AML-193 (cell line): ENCODE measurements at places on chromosomes 1 and 21.
A peak's percentile ranks its signal among the peaks of the same experiment; 100 is the strongest.

GRCh38 chr1:34930702-34931071 lies 1.2 kb upstream of the DLGAP3 start:
- DNase-seq = no peak

DNA sequence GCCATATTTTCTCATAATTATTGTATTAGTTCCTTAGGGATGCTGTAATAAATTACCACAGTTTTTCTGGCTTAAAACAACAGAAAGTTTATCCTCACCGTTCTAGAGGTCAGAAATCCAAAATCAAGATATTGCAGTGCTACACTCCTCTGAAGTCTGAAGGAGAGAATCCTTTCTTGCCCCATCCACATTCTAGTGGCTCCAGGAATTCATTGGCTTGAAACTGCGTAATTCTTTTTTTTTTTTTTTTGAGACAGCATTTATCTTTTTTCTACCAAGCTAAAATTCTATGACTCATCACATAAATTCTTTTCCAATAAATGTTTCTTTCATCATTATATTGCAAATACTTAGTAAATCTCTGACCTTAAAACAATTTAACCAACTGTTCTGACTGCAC lies 451.0 kb upstream of the RGS18 start:
- no peak for DNase-seq

DNA sequence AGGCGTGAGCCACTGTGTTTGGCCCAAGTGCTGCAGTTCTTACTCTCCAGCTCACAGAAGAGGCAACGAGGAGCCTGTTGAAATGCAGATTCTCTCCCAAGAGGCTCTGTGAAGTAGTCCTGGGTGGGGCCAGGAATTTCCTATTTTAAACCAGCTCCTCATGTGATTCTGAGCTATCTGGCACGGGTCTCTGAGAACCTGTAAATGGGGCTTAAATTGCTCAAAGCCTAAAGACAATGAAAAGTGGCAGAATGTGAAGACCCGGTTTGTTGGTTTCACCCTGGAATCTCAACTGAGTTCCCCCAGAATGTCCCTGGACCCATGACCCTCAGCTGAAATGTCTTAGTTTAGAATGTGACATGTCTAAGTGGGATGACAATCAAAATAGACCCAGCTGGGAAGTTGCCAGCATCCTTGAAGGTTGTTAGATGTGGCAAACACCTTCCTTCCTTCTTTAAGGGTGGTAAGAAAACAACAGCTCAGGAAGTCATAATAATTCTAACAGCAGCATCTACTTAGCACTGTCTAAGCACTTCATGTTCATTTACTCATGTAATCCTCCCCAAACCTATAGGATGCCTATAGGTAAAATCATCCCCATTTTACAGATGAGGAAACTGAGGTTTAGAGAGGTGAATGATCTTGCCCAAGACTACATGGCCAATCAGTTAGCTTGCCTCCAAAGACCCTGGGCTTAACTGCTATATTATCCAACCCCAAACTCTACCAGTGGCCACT lies 20.9 kb upstream of the ATP5PO start:
- DNase-seq = peak; percentile 22

DNA sequence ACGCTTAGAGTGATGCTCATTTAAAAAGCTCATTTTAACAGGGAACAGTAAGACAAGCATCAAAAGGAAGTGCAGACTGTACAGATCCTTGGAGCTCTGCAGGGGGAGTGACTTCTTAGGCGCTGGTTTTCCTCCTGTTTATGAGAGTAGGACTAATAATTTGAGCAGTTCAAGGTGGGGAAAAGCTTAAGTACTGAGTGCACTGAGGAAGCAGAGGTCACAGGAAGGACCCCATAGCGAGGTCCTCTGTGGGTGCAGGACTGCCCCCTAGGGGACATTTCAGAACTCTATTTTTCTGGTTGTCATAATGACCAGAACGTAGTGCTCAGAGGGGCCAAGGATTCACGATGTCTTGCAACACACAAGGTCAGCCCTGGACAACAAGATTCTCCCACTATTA lies 112.1 kb downstream of the HLCS start:
- peak; percentile 16 for DNase-seq

GRCh38 chr21:19995253-19995652 lies 1003.0 kb upstream of the NCAM2 start:
- DNase-seq = no peak

DNA sequence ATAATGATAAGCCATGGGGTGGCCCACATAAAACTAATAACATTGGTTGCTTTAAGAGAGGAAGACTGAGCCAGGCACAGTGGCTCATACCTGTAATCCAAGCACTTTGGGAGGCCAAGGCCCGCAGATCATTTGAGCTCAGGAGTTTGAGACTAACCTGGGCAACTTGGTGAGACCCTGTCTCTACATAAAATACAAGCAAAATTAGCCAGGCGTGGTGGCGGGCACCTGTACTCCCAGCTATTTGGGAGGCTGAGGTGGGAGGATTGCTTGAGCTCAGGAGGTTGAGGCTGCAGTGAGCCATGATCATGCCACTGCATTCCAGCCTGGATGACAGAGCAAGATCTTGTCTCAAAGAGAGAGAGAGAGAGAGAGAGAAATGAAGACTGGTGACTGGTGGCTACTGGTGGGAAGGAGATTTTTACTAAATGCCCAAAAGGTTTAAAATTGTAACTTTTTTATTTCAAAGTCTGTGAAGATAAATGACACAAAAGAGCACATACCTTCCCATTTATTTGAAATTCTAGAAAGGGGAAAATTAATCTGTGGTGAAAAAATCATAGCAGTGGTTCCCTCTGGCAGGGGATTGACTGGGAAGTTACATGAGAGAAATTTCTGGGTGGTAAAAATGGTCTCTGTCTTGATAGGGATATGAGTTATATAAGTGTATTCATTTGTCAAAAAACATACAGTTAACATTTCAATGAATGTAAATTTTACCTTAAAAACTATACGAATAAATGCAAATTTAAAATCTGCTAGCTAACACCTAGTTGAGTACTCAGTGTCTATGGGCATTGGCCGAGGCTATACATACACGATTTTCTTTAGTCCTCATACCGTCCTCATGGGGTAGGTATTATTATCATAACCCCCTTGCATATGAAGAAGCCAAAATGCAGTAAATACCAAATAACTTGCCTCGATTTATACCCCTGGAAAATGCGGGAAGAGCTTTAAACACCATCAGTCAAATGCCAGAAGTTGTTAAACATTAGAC lies 2.2 kb upstream of the NBPF1 start:
- DNase-seq = no peak

DNA sequence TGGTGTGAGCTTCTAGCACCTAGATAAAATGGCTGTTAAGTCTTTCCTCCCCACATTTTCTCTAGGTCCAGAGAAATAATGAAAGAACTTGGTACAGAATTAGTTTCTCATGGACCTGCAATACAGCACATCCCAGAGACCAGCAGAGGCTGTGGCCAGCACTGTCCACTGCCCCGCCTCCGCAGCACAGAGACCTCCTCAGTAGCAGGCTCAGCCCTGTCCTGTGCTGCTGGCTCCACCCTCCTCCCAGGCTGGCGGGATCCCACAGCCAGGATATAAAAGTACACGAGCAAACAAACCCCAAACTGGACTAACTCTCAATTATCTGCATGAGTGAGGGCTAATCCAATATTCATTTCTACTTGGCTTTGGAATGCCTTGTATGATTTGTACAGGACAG lies 401.5 kb downstream of the RPS6KC1 start:
- DNase-seq = no peak

- DNase-seq = no peak
Measured at GRCh38 chr1:182794091-182794490, 4.5 kb downstream of the NPL start.

- no peak for DNase-seq
Measured at GRCh38 chr1:154418062-154418921, 13.1 kb downstream of the IL6R start.

DNA sequence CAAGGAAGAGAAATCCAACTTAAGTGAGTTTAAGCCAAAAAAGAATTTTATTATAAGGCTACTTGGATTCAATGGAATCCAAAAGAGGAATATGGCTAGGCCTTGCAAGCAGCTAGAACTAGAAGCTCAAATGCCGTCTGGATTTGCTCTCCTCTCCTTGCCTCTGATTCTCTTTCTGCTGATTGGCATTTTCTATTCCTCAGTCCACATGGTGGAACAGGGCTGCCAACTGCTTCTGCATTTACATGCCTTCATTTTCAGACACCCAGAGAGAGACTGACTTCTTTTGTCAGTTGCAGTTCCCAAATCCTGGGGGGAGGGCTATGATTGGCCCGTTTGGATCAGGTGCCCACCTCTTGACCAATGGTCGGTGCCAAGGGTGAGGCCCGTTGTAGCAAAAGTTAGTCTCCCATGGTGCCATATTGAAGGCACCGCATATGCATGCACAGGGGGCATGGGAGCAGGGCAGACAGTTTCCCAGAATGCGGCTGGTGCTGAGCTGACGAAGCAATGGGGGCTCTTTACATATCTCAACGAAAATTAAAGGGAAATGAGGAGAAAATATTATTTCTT lies 18.3 kb downstream of the ZBTB18 start:
- no peak for DNase-seq

- no peak for DNase-seq
Measured at GRCh38 chr1:36007741-36008140, 76.2 kb upstream of the TEKT2 start.

DNA sequence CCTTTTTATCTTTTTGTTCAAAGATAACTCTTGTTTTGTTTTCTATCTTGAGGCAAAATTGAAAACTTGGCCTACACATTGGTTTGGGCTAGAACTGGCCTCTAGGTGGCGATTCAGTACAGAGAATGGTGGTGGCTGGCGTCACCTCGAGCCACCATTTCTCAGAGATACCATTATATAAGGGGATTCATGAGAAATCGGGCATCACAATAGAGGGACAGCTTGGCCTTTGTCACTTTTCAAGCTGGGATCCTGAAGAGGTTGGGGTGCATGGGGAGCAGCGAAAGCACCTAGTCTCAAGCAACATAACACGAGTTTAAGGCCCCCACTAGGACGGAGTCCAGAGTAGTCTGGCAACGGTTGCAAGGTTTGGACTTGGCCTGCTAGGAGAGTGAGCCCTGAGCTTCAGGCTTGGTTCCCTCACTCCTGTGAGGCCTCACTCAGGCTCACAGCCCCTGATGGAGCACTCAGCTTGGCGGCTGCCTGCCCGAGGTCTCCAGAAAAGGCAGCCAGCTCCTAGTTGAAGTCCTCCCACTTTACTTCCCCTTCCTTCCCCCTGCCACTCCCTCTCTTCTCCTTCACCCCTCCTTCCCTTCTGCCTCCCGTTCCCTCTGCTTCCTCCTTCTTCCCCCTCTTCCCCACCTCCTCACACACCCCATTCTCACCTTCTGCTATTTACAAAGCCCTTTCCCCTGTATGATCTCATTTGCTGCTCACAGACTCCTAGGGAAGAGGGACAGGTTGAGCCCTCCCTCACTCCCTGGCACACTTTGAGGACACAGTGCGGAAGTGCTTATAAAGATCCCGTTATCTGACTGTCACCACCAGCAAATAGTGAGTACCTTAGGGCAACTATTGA lies 67.8 kb downstream of the LRIG2 start:
- peak; percentile 55 for DNase-seq

GRCh38 chr1:13587256-13588030 lies 3.8 kb downstream of the PDPN start:
- no peak for DNase-seq

- peak; percentile 48 for DNase-seq
Measured at GRCh38 chr1:205668951-205669340, 11.4 kb downstream of the SLC45A3 start.

GRCh38 chr1:5993556-5994491 lies 1.6 kb upstream of the NPHP4 start:
- DNase-seq = peak; percentile 22

DNA sequence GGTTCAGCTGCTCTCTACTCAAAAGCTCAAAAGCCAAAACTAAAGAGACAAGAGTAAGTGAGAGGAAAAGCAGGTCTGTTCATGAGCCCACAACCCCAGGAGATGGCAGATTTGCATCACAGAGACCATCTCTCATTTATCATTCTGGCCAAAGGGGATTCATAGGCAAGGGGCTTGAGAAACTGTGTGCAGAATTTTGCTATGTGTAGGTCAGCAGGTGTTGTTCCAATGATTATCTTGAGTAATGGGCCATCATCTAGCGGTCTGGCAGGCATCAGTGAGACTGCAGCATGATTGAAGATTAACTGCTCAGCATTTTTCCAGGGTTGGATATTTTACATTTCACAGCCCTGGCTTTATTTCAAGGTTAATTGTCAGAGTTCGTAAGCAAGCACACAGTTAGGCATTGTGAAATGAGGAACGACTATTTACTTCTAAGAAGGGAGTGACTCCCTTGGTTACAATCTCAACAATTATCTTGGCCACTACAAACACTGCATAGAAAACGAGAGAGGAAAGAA lies 1204.6 kb upstream of the TMPRSS15 start:
- no peak for DNase-seq

- DNase-seq = peak; percentile 86
Measured at GRCh38 chr1:23403735-23404486, 20.6 kb downstream of the TCEA3 start.

GRCh38 chr1:15748690-15749398 lies 6.5 kb downstream of the TMEM82 start:
- DNase-seq = no peak

- DNase-seq = no peak
Measured at GRCh38 chr1:6811583-6811982, 26.3 kb downstream of the CAMTA1 start.

GRCh38 chr1:185850366-185850765 lies 116.2 kb downstream of the HMCN1 start:
- DNase-seq = no peak

DNA sequence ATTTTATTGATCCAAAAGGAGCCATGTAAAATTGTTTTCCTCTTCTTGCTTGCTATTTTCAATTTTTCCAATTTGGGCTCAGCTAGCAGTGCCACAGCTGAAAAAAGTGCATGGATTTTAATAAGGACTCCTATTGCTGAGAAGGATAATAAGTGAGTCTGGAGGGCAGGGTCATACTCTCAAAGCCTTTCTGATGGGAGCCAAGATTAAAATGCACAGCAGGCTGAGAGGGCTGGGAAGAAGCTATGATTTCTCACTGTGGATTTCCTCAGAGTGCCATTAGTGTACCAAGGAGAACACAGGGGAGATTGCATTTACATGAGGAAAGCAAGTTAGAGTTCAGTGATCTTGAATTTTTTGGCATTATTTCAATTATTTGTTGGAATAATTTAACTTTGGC lies 261.3 kb downstream of the ST6GALNAC3 start:
- no peak for DNase-seq

DNA sequence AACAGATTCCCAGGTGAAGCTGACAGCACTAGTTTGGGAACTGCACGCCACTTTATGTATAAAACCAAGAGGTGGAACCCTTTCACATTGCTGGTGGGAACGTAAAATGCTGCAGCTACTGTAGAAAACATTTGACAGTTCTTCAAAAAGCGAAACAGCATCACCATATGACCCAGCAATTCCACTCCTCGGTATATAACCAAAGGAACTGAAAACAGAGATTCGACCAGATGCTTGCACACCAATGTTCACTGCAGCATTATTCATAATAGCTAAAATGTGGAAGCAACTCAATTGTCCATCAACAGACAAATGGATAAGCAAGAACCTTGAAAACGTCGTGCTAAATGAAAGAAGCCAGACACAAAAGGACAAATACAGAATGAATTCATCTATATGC lies 17.5 kb downstream of the RSPH1 start:
- no peak for DNase-seq

GRCh38 chr21:32392299-32392879 lies 423 bp downstream of the URB1 start:
- DNase-seq = peak; percentile 3

- no peak for DNase-seq
Measured at GRCh38 chr1:10789803-10790702, 6.4 kb downstream of the CASZ1 start.

GRCh38 chr1:35278886-35279554 lies 10.5 kb downstream of the ZMYM4 start:
- DNase-seq = no peak

- no peak for DNase-seq
Measured at GRCh38 chr1:47776667-47777131, 220.5 kb downstream of the TRABD2B start.
